ENCODE measurements at places on chromosomes 13 and 19. TPM values are rescaled to one million over a fixed set of nuclear protein-coding genes. Genes with fewer than 3 reads are reported as not detected.

The SHANK1 gene
- total RNA-seq: not detected

The GAPDHS gene
- total RNA-seq: not detected

The CFD gene
- 3.3 TPM for total RNA-seq

The FAM124A gene
- total RNA-seq: 0.29 TPM

The KEAP1 gene
- total RNA-seq: 49.8 TPM

The TNFSF9 gene
- 18.2 TPM for total RNA-seq

The CEACAM21 gene
- total RNA-seq: not detected

The POU4F1 gene
- total RNA-seq: not detected

The FCAR gene
- not detected for total RNA-seq

The ZNF799 gene
- 0.42 TPM for total RNA-seq

The SERPINE3 gene
- not detected for total RNA-seq

DNA sequence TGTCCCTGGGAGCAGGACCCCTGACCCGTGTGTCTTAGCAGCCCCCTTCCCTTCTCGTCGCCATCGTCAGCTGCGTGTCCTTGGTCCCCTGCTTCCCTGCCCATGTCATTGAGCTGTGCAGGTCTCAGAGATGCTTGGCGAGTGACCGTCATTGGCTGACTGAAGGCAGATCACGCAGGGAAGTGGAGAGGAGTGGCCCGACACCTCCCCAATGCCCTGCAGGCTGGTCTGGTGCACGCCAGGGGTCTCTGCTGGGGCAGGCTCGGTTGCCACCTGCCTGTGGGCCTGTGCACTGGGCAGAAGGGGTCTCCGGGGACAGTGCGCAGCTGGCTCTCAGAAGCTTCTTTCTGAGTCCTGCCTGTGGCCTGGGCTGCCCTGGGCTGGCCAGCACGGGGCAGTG is 6.2 kb downstream of the GNA11 start:
- DNase-seq: no peak

- DNase-seq: no peak
Observed at GRCh38 chr13:95098916-95099315, 202.3 kb downstream of the ABCC4 start.

GRCh38 chr13:52994051-52994450 is 34.6 kb upstream of the OLFM4 start:
- DNase-seq: no peak

- no peak for DNase-seq
Observed at GRCh38 chr19:15118248-15118647, 11.0 kb downstream of the SYDE1 start.

DNA sequence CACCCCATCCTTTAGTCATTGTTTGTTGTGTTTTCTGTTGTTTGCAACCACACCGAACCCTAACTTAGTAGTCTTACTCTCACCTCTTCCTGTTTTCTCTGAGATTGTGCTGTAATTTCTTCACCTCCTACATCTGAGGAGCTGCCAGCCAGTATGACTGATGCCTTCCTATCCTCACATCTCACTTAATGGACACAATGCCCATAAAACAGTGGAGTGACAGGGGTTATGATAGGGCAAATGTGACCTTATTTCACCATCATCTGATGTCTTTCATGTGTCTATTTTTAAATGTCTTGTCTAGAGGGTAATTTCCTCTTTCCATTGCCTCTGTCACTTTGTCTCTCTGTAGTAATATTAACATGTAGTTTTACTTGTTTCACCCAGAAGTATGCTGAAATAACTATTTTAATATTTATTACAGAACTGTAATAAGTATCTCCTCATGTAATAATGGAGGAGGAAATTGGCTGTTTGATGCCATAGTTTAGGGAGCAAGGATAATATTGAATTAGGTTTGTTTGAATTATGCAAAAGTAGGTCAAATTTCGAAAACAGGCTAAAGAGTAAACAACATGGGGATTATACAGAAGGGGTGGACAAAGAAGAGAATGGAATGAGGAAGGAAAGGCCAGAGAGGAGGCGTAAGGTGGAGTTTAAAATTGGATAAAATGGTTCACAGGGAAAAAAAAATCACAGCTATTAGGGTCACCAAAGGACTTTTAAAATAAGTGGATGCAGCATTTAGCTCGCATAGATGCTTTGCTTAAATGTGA is 103.5 kb upstream of the SPRY2 start:
- DNase-seq: no peak

DNA sequence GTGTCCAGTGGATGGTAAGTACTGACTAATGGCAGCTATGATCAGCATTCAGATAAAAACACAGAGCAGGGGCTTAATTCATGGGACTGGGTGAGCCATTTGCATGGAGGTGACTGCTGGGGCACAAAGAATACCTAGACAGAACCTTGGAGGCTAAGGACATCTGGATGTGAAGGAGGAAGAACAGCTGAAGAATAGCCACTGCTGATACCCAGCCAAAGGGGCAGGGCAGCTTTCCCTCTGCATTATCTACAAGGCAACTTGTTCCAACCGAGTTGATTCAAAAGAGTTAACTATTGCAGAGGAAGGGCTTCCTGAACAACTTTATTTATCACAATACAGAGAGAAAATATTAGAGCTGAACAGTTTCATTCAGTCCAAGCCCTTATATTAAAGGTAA is 13.1 kb upstream of the THSD1 start:
- DNase-seq: no peak

- DNase-seq: no peak
Observed at GRCh38 chr13:107665926-107666458, 549.3 kb downstream of the LIG4 start.

- no peak for DNase-seq
Observed at GRCh38 chr13:20671789-20672188, 31.7 kb upstream of the IL17D start.

DNA sequence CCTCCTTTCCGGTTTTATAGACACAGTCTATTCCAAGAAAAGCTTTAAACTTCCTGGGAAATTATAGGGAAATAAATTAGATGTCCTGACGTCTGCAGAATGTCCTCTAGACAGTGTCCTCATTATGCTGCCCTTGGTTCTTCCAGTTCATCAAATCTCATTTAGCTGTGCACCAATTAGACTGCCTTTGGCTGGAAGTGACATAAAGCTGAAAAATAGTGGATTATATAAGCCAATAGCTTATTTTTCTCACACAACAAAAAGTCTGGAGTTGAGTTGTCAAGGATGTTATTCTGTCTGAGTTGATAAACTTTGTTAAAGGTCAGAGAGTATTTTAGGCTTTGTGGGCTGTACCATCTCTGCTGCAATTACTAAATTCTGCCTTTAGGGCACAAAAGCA is 314.8 kb upstream of the TMTC4 start:
- DNase-seq: no peak

DNA sequence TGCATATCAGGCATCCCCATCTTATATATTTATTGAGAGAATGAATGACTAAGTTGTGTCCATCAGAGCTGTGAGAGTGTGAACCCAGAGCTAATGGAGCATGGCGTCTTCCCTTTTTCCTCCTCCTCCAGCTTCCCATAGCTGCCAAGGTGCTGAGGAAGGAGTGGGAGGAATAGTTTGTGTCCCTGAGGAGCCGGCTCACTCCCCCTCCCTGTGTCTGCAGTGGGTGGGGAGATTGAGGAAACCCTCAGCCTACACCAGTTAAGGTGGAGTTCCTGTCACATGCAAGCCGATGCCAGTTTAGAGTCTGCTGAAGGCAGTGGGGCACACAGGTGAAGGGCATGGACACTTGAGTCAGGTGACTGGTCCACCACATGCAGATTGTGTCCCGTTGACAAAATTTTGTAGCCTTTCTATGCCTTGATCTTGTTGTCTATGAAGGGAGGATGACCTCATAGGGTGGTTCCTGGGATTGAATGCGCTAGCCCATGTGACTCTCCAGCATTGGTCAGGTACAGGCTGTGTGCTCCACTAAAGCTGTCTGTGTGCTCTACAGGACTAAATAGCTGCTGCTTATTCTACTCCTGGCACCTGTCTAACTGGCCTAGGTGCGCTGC is 47.6 kb upstream of the GPI start:
- DNase-seq: no peak

GRCh38 chr19:38386971-38387549 is 774 bp downstream of the GGN start:
- DNase-seq: no peak

- no peak for DNase-seq
Observed at GRCh38 chr19:30519607-30520205, 147.5 kb downstream of the ZNF536 start.

DNA sequence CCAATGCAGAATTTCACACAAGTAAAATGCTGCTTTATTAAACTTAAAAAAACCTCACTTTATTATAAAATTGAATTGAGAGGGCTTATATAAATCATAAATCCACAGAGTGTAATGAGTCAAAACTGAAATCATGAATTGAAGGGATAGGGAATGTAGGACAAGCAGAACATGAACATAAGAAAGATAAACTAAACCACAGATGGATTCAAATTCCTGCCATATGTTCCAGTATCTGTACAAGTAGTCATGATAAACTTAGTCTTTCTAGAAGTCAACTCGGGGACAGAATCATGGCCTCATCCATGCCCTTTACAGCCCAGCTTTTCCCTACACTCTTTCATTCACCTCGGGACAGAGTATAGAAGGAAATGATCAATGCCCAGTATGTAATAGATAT is 16.6 kb downstream of the LMO7 start:
- DNase-seq: no peak

GRCh38 chr19:3698974-3699740 is 1.1 kb downstream of the PIP5K1C start:
- peak; percentile 50 for DNase-seq
